ENCODE measurements at places on chromosomes 2 and 18.

DNA sequence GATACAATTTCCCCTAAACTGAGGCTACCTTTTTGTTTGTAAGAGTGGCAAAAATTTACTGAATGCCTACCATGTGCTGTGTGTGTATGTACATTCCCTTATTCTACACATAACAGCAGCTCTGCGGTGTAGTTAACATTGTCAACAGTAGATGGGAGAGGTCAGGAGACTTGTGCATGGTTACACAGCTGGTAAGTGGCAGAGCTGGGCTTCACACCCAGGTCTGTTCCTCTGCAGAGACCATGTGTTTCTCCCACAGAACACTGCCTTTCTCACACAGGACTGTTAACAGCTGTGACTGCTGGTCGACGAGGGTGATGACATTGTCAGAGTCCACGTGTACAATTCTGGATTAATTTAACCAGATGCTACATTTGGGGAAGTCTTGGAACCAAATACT is 49.1 kb downstream of the EML6 start:
- DNase-seq: no peak

DNA sequence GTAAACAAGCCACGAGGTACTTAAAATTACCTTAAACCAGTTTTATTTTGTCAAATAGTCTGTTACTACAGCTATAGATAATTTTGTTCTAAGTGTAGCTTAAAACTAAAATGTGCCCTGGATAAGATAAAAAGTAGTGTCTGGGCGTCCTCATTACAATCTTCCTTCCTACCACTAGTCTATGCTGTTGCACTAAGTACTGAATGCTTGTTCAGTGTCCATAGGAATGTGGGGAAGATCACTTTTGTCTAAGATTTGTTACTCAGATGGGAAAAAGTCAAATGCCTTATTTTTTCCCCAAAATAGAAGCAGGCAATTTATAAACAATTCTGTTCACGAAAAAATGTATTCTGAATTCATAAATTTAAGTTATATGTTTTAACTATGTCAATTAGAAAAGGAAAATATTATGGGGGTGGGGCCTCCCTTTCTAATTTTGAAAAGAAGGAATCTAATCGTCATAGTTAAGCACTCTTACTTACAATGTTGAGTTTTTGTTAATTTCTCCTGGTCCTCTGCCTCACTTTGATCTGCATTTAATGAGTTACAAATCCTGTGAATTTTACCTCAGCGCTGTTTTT is 140.4 kb upstream of the VRK2 start:
- DNase-seq: no peak

GRCh38 chr2:150413910-150414309 is 73.6 kb downstream of the RND3 start:
- no peak for DNase-seq

GRCh38 chr2:67384123-67384822 is 12.9 kb upstream of the ETAA1 start:
- no peak for DNase-seq

GRCh38 chr2:114960389-114960788 is 517.9 kb downstream of the DPP10 start:
- DNase-seq: no peak

- no peak for DNase-seq
These were observed 82.8 kb downstream of the SLC25A12 start for GRCh38 chr2:171811245-171811628.

GRCh38 chr2:172782506-172783164 is 47.0 kb downstream of the RAPGEF4 start:
- DNase-seq: no peak

DNA sequence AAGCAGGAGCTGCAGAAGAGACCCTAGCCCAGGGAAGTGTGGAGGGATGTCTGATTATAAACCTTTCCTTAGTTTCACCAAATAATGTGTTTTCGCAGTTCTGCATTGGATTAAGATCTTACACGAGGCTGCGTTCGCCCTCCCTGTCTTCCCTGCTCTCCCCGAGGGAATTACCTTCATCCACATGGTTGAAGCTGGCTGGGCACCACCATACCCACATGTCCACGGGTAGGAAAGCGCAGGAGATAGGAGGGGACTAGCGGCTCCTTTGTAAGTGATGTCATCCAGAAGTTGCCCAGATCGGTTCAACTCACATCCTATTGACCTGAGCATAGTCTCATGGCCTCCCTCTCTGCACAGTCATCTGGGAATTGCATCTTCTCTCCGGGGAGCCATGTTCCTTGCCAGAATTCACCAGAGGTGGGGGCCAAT is 1.1 kb downstream of the TTL start:
- no peak for DNase-seq

GRCh38 chr2:168961450-168962229 is 60.5 kb downstream of the G6PC2 start:
- DNase-seq: no peak

DNA sequence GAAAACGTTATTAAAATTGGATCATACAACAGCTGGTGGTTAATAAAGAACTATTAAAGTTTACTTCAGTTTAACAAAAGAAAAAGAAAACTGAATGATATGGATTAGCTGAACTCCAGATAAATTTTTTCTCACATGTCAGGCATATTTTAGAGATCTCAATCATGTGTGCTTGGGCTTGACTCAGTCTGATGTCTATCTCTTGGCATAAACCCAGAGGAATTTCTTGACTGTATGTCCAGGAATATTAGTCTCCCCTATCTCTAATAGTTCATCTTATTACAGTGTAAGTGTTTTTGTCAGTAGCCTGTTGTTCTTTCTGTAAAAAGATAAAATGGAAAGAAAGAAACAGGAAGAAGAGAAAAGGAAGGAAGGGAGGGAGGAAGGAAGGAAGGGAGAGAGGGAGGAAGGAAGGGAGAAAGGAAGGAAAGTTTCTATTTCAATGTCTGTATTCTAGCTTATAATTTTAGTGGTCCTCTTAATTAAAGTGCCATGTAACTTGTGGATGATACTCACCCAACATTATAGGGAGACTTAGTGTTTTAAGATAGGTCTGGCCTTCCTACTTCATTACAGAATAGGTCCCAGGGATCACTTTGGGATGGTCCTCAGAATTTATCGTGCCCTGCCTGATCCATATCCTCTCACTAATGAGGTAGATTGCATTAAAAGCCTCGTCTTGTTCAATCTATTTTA is 99.7 kb upstream of the UGP2 start:
- DNase-seq: no peak

GRCh38 chr18:31591113-31591512 is 564 bp upstream of the TTR start:
- no peak for DNase-seq

GRCh38 chr18:58252166-58252565 is 208.1 kb downstream of the NEDD4L start:
- DNase-seq: no peak

DNA sequence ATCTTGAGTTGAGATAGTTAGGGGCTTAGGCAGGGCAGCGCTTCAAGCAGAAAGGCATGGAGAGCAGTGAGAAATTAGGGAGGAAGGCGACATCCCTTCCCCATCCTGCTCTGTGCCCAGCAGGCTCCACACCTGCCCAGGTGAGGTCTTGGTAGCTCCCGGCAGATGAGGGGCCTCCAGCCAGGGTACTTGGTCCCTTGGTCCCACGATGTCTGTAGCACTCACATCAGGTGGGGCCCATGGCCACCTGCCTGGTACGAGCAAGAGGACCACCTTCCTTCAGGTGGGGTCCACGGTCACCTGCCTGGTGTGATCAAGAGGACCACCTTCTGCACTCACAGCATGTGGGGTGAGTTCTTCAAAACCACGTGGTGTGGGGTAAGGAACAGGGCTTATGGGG is 91.2 kb downstream of the GALR1 start:
- DNase-seq: no peak

- DNase-seq: no peak
These were observed 69.9 kb upstream of the CTLA4 start for GRCh38 chr2:203797712-203798111.

- peak; percentile 90 for DNase-seq
These were observed 2.5 kb downstream of the IGFBP5 start for GRCh38 chr2:216692636-216693413.

GRCh38 chr2:36701918-36702317 is 5.4 kb downstream of the VIT start:
- no peak for DNase-seq

- DNase-seq: no peak
These were observed 163.0 kb downstream of the DDX1 start for GRCh38 chr2:15754703-15755099.

DNA sequence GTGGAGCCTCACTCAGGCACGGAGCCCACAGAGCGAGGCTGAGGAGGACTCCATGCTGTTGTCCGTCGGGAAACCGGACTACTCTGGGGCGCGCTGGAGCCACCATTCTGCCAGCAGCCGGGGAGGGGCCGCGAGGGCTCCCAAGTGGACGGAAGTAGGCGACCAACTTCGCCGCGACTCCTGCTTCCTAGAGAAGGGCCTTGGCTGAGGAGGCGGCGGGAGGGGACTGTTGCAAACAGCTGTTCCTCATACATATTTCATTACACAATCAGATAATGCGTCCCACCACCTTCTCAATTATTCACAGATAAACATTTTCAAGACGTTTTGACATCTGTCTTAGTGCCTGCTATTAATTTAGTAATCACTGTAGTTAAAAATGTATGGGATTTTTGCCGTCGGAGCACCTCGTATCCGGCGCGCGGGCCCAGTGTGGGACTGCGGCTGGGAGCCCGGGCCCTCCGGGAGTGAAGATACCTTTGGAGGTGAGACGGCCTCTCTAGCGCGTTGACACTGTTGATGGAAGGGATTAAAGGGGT is 11.7 kb upstream of the SIX3 start:
- DNase-seq: no peak

GRCh38 chr2:24512404-24512803 is 21.4 kb downstream of the NCOA1 start:
- DNase-seq: no peak

DNA sequence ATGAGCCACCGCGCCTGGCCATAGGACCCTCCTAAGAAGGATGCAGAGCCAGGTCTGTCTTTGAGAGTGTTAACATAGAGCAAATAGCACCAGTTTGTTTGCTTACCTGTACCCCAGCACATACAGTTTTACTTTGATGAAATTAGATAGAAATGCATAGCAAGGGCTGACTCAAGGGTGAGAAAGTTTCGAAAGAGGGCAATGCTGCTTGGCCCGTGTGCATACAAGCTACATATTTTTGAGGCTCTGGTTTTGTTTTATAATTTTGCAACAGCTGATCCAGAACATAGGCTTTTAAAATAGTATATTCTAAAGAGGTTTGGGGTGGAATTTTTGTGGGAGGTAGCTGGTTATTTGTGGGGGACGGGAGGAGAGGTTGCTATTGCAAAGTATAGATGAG is 151.7 kb downstream of the MCFD2 start:
- no peak for DNase-seq

GRCh38 chr2:62808554-62808953 is 103.0 kb downstream of the EHBP1 start:
- no peak for DNase-seq

DNA sequence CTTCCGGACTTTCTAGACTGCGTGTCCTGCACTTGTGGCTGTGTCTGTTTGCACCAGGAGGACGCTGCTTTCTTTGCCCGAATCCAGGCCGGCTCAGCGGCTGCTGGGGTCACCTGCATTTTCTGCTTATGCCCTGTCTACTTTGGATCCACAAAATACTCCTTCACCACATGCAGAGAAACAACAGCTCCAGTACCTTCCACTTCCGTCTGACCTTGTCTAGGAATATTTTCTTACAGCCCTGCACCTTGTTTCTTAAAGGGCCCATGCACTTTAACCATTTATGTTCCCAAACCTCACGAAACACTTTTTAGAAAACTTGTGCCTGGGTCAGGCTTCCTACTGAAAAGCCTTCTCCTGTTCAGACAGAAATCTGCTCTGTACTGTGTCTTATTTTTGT is 129.4 kb upstream of the NCK2 start:
- no peak for DNase-seq

DNA sequence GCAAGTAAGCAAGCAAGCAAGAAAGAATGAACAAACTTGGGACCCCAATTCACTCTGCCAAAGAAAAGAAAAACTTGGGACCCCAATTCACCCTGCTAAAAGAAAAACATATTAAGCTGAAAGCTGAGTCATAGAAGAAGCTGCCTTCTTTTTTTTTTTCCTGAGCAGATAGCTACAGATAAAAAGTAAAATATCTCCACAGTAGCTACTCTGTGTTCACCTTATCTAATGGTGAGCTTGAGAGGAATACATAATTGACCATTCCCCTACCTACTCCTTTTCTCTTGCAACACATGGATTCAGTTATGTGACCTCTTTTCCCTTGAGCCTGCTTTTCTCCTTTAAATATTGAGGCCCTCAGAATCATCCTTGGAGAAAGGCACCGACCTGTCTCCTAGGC is 63.0 kb downstream of the MCFD2 start:
- DNase-seq: no peak

- no peak for DNase-seq
These were observed 3.5 kb upstream of the RNU4ATAC start for GRCh38 chr2:121527009-121527682.

- DNase-seq: no peak
These were observed 440 bp upstream of the UGGT1 start for GRCh38 chr2:128090575-128090944.

DNA sequence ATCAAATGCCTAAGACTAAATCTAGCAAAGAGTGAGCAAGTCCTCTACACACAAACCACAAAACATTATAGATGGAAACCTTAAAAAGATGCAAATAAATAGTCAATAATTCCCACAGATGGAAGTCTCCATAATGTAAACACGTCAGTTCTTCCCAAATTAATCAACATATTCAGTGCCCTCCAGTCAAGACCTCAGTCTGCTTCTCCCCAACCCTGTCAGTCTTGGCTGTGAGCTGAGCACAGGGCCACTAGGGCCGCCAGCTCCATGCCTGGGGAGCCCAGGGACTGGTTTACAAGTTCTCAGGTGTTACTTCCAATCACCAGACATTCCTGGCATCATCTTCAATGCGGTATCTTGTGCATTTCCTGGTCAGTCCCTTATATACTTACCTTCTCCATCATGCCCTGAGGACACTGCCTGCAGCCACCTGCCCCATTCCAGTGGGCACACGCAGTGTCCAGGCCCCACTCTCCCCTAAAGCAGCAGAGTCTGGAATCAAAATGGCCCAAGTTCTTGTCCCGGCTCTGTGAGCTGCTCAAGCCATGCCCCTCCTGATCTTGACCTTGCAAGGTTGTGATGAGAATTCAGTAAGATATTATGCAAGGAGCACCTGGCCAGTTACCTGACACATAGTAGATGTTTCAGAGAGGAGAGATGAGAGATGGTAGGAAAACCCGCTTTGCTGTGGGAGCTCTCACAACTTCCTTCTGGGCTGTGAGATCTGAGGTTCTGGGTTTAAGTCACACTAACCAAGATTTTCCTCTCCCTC is 207.9 kb upstream of the RAB6C start:
- no peak for DNase-seq

- no peak for DNase-seq
These were observed 69.6 kb downstream of the ACVR1C start for GRCh38 chr2:157559061-157559460.

DNA sequence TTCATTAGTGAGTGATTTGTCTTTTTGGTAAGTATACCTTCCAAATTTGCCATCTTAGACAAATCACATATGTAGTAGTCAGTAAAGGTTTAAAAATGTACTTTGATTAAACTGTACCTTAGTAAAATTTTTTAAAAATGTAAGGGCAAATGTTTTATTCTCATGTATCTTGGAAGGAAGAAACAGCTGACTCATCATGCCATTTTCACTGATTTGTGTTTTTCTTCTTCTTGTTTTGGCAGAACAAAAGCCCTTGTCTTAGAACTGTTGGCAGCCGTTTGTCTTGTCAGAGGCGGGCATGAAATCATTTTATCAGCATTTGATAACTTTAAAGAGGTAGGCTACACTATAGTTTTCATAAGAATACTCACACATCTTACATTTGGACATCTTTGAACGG is 136.5 kb downstream of the PRPF40A start:
- no peak for DNase-seq
